ENCODE measurements at places on chromosomes 6 and 20. TPM values are rescaled to one million over a fixed set of nuclear protein-coding genes. Genes with fewer than 3 reads are reported as not detected.

The MCHR2 gene
- total RNA-seq, result not detected

The RCAN2 gene
- 13.8 TPM for total RNA-seq

The FNDC1 gene
- total RNA-seq, result 0.89 TPM

The EDN3 gene
- total RNA-seq, result 0.97 TPM

The NANP gene
- total RNA-seq, result 2.8 TPM

The TP53TG5 gene
- total RNA-seq, result not detected

The IPCEF1 gene
- total RNA-seq, result 9.0 TPM

The SPTLC3 gene
- total RNA-seq, result 66.6 TPM

The HAO1 gene
- total RNA-seq, result not detected

The RIPOR3 gene
- total RNA-seq, result 3.3 TPM

The GPX5 gene
- not detected for total RNA-seq

The PRSS35 gene
- not detected for total RNA-seq

The PAK5 gene
- 0.21 TPM for total RNA-seq

The SNAP25 gene
- not detected for total RNA-seq

- DNase-seq, result peak; percentile 72
Observed at GRCh38 chr20:21099751-21100577, 6.2 kb downstream of the LINC00237 start.

DNA sequence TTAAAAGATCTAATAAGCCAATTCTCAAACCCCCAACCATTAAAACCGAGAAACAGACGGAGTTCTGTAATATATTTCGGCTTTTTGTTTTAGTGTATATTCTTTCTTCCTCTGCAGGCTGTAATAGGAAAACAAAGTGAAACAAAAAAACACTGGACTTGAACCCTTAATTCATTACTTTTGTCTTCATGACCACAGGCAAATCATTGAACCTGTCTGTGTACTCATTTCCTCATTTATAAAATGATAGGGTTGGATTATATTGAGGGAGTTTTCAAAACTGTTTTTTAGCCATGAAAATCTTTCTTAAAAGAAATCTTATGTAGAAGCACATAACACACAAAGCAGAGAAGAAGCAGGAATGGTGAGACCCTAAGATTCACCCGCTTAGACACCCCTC is 278.8 kb downstream of the CD83 start:
- no peak for DNase-seq

- DNase-seq, result no peak
Observed at GRCh38 chr6:90720404-90720803, 133.5 kb upstream of the MAP3K7 start.

GRCh38 chr20:38558596-38559360 is 22.2 kb upstream of the ADIG start:
- no peak for DNase-seq

DNA sequence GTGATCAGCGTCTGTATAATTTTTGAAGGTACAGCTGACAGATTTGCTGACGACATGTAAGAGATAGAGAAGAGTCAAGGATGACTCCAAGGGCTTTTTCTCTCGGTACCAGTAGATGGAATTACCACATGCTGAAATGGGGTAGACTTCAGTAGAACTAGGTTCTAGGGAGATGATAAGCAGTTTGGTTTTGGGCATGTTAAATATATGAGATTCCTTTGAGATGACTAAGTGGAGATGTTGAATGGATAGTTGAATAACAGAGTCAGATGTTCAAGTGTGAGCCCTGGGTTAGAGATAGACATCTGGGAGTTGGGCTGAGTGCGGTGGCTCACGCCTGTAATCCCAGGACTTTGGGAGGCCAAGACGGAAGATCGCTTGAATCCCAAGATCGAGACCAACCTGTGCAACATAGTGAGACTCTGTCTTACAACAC is 50.0 kb downstream of the PHF20 start:
- no peak for DNase-seq

DNA sequence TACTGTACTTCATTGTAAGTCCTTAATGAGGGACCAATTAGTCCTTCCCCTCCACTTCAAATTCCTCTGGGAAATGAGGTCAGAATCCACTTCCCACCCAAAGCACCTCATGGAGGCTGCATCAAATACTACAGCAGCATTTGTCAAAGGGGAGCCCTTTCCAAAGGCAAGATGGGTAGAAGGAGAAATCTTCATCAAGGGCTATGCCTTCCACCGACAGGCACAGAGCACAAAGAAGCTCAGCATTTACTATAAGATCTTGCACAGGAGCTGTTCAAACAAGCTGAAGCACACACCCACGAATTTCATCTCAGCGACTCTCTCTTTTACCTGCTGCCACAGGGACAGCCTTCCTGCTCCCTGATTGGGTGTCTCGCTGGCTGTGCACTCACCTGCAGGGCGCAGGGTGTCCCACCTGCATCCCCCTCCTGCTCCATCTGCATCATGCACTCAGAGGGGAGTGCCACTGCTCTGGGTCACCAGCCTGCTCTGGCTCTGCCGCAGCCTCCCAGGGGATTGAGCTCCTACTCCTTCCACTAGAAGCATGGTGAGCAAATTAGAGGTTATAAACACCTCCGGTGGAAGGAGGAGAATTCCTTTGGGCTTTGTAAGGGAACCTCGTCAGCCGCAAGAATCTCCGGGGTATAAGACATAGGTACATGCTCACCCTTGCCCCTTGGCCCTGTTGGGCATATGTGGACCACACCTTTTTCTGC is 164.5 kb downstream of the ATXN1 start:
- DNase-seq, result no peak

DNA sequence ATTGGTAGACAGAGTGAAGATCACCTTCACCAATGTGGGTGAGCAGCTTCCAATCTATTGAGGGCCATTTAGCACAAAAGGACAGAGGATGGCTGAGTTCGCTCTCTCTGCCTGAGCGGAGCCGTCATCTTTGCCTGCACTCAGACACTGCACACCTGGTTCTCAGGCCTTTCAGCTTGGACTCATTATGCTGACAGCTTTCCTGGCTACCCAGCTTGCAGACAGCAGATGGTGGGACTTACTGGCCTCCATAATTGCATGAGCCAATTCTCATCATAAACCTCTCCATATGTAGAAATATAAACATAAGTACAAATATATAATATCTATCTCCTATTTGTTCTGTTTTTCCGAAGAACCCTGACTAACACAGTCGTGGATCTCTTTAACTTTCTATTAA is 13.7 kb downstream of the TBXT start:
- no peak for DNase-seq

GRCh38 chr6:77055711-77056110 is 407.6 kb downstream of the HTR1B start:
- no peak for DNase-seq

DNA sequence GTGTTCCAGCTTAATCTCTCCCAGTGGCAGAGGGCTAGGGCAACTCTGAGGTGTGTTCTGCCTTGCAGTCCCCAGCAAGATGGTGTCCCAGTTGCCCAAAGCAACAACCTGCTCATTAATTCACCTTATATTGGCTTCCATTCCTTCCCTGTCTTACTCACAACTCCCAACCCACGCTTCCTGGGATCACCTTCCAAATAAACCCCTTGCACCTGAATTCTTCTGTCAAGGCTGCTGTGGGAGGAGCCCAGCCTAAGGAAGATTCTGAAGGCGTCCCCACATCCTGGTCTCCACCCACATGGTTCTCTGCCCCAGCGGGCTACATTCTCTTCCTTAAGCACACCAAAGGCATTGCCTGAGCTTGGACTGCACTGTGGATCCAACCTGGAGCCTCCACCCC is 116.6 kb upstream of the MAFB start:
- no peak for DNase-seq

DNA sequence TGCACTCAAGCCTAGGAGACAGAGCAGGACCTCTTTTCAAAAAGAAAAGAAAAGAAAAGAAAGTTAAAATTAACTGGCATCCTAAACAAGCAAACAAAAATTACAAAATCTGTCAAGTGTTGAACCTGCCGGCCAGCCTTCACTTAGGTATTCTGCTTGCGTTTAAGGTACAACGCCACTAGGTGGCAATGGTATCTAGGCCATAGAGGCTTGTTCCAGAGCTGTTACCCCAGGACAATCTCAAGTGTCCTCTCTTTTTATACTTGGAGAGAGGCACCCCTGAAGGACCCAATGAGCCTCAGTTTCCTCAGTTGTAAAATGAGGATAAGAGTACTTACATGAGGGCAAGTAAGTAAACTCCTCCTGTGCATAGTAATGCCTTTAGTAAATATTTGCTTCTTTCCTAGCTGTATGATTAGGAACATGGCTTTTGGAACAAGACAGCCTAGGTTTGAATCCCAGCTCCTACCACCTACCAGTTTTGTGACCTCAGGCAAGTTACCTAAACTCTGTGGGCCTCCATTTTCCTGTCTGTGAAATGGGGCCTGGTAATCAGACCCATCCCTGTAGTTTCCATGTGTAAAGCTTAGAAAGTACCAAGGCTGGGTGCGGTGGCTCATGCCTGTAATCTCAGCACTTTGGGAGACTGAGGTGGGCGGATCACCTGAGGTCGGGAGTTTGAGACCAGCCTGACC is 5.8 kb upstream of the PACSIN1 start:
- no peak for DNase-seq

GRCh38 chr6:11042750-11043377 is 1.2 kb downstream of the ELOVL2 start:
- no peak for DNase-seq

DNA sequence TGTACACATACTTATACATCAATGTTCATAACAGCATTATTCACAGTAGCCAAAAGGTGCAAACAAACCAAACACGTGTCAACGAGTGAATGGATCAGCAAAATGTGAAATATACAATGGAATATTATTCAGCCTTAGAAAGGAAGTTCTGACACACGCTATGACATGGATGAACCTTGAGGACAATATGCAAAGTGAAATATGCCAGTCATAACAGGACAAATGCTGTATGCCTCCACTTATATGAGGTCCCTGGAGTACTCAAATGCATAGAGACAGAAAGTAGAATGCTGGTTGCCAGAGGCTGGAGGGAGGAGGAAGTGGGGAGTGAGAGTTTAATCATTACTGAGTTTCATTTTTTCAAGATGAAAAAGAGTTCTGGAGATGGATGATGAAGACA is 37.8 kb upstream of the IGF2R start:
- no peak for DNase-seq

DNA sequence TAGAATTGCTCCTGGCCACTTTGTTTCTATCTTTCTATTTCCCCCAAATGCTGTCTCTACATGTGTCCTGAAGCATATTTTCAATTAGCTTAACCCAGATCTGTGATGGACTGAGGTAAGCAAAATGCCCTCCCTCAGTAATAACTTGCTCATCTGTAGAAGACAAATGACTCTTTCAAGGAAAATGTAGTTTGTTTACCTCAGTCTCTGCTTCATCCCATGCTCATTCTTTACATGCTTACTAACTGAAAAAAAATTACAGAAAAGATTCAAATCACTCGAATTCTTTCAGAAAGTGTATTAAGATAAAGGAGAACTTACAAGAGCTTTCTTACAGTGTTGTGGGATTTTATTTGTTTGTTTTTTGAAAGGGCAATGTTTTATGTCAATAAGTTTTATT is 531.1 kb downstream of the LMBRD1 start:
- DNase-seq, result no peak

DNA sequence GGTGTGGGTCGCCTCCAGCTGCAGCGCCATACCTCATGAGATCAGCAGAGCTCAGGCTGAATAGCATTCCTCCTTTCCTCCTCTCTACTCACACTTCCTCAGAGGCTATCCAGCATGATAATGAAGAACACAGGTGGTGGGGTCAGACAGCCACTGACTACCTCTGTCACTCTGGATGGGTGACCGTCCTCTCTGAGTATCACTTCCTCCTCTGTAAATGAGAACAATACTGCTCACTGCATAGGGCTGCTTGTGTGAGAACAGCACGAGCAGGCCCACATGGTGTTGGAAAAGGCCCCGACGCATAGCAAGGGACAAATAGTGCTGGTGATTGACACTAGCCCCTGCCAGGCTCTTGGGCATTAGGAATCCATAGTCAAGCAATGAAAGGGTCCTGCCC is 239.1 kb downstream of the PRKN start:
- no peak for DNase-seq

- no peak for DNase-seq
Observed at GRCh38 chr6:146931214-146931613, 273.0 kb upstream of the STXBP5 start.

GRCh38 chr20:63094767-63095499 is 88.2 kb upstream of the BHLHE23 start:
- DNase-seq, result no peak

- no peak for DNase-seq
Observed at GRCh38 chr20:38209736-38210405, 44.8 kb upstream of the TGM2 start.

GRCh38 chr6:7100753-7101081 is 7.0 kb upstream of the RREB1 start:
- no peak for DNase-seq

- DNase-seq, result no peak
Observed at GRCh38 chr6:135162678-135163439, 18.2 kb upstream of the MYB start.

DNA sequence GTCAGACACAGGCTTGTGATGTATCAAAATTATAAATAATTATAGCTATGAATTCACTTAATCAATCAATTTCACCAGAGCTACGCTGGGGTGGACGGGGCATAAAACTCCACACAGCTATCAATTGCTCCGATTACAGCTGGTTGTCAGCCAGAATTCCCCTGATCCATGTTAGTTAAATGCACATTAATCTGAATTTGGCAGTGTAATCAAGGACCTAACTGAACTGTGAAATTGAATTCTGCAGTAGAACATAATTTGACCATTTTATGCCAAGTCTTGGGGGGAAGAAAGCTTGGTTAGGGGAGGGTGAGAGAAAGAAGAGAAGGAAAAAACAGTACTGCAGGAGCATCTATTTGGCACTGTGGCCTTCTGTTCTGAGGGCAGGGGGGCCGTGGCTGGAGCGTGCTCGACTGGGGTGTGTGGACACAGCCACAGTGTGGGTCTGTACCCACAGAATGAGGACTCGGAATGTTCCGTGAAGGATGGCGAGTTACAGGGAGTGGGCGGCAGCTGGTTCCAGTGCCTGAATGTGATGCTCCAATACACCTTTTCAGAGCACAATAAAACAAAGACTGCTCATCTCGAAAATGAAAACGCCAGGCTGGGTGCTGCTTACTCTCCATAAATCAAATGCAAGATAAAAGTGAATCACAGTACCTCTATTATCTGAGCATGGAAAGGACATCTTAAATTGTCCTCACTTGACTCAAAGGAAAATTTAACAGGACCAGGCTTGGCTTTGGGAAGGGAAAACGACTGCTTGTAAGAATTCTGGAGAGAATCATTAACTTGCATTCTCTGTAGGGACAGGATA is 59.2 kb downstream of the LAMP5 start:
- no peak for DNase-seq

DNA sequence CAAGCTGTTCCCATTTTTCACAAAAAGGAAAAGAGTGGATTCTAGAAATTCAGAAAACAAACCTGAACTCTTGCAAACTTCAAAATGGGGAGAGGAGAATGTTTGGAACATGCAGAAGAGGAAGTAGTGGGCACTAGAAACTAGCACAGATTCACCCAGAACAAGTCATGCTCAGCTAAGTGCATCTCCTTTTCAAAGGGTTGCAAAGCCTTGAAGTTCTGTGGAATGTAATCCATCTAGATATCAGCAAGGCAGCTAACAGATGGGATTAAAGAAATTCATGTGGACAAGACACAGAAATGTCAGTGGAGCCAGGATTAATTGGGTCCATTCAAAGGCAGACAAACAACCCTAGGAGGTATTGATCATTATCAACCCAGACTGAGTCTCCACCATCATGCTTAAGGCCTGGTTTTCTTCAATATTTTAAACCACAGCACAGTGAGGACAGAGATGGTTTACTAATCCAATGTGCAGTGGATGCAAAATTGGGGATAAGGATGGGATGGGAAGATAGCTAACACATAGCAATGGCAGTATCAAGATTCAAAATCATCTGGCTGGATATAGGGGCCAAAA is 31.3 kb downstream of the KCNK5 start:
- no peak for DNase-seq

Data from suprapubic skin (tissue), 4 donors.